ENCODE measurements at places on chromosomes 4 and X. TPM values are rescaled to one million over a fixed set of nuclear protein-coding genes. Genes with fewer than 3 reads are reported as not detected.
A peak's percentile ranks its signal among the peaks of the same experiment; 100 is the strongest.

DNA sequence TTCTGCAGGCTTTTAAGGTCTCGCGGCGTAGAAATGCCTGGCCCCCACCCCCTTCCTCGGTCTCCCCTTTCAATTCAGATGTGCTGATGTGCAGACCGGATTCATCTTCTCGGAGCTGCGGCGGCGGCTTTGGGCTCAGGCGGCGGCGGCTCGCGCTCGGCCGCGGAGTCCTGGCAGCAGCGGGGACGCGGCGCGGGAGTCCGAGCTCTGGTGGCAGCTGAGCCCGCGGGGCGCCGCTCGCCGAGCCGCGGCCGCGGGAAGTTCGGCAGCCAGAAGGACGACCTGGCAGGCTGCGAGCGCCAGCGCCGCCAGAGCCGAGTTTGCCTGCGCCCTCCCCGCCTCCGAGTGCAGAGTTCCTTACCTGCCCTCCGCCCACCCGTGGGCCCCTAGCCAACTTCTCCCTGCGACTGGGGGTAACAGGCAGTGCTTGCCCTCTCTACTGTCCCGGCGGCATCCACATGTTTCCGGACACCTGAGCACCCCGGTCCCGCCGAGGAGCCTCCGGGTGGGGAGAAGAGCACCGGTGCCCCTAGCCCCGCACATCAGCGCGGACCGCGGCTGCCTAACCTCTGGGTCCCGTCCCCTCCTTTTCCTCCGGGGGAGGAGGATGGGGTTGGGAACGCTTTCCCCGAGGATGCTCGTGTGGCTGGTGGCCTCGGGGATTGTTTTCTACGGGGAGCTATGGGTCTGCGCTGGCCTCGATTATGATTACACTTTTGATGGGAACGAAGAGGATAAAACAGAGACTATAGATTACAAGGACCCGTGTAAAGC is 448 bp downstream of the TLL1 start:
- no peak for DNase-seq

DNA sequence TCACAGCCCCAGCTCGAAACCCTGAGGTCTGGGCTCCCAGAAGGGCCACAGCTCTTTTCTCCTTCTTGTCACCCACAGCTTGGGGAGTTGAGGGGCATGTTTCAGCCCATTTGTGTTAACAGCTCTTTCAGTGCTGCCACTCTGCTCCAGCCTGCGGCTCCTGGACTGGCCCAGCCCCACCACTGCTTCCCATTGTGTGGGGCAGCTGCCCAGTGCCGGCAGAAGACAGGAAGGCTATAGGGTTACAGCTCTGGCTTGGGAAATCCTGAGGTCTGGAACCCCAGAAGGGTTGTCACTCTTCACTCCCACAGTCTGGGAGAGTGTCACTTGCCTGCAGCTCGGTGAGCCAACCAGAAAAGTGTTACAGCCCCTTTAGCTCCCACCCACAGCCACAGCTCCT is 7.0 kb upstream of the HNRNPD start:
- DNase-seq = peak; percentile 1

DNA sequence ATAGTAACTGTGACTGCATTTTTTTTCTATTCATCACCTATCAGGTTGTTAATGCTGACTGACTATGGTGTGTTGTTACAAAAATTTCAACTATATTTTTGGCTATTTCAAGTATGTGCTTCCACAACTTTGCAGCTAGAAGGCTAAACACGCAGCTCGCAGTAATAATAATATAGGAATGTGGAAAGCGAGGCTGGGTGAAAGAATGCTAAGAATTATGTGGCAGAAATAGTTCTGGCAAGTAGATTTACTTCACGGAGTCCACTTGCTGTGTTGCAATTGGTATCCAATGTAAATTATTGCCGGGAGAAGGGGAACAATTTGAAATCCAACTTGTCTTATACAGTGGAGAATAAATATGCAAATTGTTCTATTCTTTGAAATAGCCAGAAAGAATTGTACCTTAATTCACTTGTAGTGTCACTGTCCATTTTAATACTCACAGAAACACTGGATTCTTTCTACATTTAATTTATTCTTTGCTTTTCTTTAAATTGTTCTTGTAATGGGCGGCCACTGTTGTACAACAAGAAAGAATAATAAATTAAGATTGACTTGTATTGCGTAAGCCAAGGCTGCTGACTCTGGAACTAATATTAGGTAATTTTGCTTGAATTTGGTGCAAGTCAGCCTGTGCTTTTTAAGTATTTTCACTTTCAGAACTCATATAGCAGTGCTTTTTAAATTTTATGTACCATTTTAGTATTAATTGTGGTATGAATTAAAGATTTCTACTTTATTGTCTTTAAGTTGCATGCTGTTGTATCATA is 154.9 kb downstream of the FRMPD4 start:
- DNase-seq = no peak

- DNase-seq = no peak
Measured at GRCh38 chr4:151960449-151961230, 199.8 kb upstream of the GATB start.

DNA sequence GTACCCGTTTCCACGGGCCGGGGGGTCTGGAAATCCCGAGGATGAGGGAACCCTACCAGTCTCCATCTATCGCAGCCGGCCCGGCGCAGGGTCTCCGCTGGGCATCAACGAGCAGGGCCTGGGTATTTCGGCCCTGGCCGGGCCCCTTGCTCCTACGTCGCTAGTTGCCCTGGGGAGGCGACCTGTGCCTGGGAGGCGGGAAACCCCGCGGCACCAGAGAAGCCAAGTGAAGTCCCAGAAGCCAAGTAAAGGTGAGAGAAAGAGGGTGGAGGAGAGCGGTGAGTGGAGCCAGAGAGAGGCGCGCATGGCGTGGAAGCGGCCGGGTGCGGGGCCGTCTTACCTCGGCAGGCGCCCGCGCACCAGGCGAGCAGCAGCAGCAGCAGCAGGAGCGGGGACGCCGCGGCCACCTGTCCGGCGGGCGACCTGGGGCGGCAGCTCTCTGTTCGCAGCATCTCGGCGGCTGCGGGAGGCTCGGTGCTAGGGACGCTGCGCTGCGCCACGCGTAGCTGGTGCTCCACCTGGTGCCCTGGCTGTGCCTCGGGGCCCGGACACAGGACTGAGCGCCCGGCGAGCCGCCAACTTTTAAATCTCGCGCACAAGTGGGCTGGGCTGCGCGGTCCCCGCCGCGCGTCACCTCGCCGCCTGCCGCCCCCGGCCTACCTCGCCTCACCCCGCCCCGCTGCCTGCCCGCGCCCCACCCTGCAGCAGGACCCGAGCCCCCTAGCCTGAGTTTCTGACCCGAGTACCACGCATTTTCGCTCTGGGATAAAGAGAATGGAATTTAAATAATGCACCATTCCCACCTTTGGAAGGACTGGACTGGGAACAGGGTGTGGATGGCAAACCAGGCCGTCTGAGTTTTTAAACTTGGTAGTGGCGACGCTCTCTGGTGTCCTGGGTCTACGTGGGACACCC is at the start of gene NMU:
NMU (minus strand) TSS at position 558 of the 915 bp plus-strand sequence; CDS start at position 452, 106 bp downstream.
- DNase-seq = no peak

Gene TRMT10A
- total RNA-seq = 6.9 TPM
